Stimulated activated CD4-positive, alpha-beta T cell treated with anti-CD3 and anti-CD28 coated beads, TNF-alpha, amount 100 ng/mL, for 24 hours (primary cell): ENCODE measurements at places on chromosomes 12 and 14.

GRCh38 chr12:116693286-116694227, 44.3 kb downstream of the SPRING1 start:
- no peak for DNase-seq

GRCh38 chr12:55711786-55712553, 3.9 kb upstream of the BLOC1S1 start:
- DNase-seq: no peak

DNA sequence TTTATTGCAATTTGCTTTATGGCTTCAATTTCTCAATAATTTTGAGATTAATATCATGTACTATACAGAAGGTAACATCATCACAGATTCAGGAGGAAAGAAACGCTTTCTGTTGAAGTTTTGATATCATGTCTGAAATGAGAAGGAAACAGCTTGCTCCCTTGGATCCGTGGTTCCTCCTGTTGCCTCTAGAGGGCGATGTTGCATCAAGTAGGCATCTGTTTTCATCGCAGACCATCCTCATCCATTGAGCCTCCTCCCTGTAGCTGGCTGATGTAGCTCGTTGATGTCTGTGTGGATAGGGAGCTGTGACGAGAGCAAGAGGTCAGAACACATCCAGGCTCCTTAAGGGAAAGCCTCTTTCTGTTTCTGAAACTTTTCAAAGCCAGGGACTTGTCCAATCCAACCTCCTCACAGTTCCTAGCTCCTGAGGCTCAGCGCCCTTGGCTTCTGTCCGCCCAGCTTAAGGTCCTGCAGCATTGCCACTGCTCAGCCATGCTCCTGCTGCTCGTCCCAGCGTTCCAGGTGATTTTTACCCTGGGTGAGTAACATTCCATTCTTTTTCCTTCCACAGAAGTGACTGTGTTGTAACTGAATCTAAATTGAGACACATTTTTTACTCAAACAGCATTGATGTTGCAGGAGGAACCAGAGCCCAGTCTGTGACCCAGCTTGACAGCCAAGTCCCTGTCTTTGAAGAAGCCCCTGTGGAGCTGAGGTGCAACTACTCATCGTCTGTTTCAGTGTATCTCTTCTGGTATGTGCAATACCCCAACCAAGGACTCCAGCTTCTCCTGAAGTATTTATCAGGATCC, 304.8 kb upstream of the OR4E1 start:
- peak; percentile 28 for DNase-seq

GRCh38 chr12:19527866-19528265, 88.6 kb downstream of the AEBP2 start:
- DNase-seq: no peak

- DNase-seq: no peak
Measured at GRCh38 chr12:38350342-38351174, 34.0 kb downstream of the ALG10B start.

DNA sequence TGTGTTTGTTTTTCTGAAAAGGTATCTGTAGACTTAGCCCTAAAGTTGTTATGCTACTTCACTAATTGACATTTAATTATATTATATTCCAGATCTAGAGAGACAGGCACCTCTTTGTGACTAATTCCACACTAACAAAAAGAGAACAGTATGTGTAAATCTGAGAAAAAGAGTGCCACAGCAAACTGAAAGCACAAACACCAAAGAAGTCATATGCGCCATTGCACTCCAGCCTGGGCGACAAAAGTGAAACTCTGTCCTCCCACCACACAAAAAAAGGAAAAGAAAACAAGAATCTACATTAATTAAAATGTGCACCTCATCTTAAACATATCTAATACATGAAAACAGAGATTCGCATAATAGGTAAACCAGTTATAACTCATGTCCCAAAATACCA, 4.4 kb upstream of the CSRNP2 start:
- no peak for DNase-seq

DNA sequence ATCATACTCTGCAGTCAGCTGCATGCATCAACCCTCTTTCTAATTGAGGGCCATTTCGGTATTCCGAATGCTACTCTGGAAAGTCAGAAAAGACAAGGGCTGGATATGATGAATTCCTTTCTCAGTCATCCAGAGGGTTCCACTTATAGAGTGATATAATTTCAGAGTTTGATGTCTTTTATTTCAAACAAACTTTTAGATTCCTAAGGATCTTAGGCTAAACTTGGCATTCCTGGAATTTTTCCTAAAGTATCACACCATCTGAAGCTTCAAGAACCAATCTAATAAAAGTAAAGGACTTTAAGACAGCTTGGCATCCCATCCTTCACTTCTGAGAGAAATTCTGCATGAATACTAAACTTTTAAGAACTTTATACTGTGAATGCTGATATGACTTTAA, 69.3 kb upstream of the KCNJ8 start:
- DNase-seq: no peak

DNA sequence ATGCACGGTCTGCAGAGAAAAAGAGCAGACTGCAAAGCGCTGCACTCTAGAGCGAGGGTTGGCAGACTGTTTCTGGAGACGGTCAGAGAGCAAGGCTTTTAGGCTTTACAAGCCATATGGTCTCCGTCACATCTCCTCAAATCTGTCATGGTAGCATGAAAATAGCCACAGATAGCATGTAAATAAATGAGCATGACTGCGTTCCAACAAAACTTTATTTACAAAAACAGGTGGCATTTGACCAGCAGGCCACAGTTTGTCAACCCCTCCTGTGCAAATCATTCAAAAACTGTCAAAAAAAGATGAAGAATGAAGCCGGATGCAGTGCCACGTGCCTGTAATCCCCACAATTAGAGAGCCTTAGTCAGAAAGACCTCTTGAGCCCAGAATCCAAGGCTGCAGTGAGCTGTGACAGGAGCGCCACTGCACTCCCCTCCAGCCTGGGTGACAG, 18.9 kb downstream of the SYNE3 start:
- DNase-seq: no peak

DNA sequence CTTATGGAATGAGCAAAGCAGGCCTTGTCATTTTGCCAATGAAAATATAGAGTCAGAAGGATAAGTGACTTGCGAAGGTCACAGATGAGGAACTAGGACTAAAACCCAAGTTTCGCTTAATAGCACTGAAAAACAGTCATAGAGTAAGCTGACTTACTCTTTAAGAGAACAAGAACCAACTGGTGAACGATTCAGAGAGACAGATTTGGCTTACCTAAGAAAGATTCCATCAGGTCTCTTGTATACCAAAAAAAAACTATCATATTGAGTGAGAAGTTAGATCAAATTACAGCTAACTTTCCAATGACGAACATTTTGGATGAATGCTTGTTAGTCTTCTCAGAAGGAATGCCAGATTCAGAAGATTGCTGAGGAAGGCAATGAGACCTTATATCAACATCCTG, 74.2 kb downstream of the ZFC3H1 start:
- no peak for DNase-seq

DNA sequence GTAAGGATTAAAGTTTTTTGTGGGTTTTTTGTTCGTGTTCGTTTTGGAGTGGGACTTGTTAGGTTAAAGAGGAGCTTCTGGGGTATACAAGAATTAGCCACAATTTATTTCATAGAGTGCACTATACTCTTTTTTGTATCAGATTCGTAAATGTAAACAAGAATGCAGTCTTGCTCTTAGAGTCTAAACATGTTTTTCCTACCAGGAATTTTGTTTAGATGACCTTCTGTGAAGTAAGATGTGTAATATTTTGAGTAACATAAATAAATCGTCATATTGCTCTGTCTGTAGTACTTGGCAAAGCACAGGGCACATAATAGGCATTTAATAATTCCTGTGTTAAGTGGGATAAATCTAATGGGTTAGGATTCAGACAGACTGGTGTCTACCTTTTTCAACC, 9.6 kb downstream of the CNOT2 start:
- DNase-seq: no peak

DNA sequence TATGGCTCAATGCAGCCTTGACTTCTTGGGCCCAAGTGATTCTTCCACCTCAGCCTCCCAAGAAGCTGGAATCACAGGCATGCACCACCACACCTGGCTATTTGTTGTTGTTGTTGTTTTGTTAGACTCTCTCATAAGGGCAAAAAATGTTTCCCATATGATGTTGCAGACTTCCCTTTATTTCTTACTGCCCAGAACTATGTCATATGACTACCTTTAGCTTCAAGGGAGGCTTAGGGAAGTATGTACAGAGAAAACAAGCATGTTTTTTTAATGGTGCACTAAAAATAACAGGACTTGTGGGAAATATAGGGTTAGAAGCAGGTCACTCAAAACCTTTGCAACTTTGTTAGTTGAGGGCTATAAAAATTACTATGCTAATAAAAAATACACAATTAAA, 4.3 kb upstream of the GPR19 start:
- DNase-seq: no peak

GRCh38 chr14:72555609-72556000, 338.3 kb downstream of the DPF3 start:
- no peak for DNase-seq

DNA sequence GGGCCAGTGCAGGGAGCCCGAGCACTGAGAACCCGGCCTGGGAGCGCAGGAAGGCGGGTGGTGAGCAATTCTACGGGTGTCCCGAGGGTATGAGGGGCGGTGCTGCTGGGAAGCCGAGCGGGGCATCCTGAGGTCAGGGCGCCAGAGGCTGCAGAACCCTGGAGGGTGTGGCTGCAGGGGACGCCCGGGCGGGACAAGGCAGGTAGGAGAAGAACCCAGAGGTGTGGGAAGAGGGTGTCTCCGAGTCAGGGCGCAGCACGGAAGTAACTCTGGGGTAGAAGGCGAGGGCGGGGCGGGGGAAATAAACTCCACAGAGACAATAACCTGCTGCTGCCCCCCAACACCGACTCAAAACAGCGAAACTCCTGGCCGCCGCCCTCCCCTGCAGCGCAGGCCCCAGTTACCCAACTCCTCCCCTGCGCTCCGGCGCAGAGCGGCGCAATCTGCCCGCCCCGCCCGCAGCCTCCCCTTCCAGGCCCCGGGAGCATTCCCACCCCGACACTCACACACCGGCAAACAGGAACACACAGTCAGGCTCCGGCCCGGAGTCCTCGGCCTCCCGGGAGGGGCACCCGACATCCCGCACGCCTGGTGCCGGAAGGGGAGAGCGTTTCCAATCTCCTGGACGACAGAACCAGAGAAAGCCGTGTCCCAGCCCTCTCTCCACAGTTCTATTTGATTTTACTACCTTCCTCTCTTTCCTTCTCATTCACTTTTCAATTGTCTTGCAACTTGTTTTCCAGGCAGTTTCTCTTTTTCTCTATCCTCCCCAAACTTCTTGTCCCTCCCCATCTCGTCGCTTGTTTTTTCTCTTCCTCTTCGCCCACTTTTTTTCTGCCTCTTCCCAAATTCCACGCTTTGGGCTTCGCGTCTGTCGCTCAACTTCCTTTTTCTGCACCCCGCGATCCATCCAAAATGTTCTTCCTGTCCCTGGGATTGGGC, 2.4 kb downstream of the HRK start:
- no peak for DNase-seq

DNA sequence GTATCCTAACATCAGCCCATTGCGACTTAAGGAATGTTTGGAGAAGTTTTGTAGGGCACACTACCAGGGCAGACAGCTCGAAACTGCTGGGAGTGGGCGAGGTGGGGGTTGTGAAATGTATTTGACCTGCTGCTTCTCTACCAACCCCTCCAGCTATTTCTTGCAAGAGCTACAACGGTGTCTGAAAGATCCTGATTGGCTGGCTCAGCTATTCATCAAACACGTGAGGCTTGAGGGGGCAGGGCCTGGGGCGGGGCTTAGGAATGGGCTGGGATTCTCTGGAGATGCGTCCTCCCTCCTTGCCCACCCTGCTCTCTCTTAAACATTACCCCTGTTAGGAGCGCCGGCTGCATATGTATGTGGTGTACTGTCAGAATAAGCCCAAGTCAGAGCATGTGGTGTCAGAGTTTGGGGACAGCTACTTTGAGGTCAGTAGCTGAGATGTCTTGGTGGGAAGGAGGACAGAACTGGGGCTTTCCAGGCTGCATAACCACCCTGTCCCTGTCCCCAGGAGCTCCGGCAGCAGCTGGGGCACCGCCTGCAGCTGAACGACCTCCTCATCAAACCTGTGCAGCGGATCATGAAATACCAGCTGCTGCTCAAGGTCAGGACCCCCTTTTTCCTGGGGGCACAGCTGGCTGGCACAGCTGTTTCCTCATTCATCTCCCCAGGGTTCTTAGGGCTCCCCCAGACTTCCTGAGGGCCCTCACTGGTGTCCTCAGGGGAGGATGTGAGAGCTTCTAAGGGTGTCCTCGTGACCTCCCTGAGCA, 3.1 kb downstream of the ARHGEF25 start:
- no peak for DNase-seq

DNA sequence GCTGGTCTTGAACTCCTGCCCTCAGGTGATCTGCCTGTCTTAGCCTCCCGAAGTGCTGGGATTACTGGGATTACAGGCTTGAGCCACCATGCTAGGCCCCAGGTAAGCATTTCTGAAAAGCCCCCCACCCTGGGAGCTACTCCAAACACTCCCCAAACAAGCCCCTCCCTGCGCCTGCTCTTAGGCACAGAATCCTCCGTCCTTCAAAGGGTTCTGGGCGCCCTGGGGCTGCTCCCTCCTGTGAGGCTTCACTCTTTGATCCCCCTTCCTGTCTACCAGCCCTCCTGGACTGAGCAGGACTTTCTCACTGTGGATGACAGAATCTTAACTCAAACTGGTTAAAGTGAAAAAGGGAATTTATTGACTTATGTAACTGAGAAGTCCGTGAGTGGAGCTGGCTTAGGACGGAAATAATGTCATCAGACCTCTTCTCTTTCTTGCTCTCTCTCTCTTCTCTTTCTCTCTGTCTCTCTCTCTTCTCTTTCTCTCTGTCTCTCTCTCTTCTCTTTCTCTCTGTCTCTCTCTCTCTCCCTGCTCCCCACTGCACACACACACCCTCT, 66.9 kb upstream of the CLMN start:
- DNase-seq: no peak

- no peak for DNase-seq
Measured at GRCh38 chr12:6327229-6328041, 14.4 kb downstream of the TNFRSF1A start.

DNA sequence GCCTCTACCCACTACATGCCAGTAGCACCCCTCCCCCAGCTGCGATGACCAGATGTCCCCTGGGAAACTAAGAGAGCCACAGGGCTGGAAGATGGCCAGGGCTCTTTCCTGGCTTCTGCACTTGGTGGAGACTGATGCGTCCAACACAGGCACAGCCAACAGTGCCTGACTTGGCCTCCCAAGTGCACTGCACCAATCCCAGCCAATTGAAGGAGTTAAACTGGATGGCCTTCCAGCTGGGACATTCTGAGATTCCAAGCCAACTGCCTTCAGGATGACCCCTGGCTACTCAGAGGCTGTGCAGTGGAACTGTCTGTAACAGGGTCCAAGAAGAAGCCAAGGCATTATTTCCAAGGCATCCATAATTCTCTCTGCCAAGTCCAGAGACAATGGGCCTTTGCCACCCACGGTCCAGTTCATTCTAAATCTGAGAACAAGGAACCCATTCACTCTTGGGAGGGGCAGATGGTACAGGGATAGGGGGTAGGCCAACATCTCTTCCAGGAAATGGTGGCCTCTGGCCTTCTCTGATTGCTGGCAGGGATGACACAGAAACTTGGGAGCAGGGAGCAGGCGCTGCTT, 35.2 kb downstream of the PRIMA1 start:
- no peak for DNase-seq

DNA sequence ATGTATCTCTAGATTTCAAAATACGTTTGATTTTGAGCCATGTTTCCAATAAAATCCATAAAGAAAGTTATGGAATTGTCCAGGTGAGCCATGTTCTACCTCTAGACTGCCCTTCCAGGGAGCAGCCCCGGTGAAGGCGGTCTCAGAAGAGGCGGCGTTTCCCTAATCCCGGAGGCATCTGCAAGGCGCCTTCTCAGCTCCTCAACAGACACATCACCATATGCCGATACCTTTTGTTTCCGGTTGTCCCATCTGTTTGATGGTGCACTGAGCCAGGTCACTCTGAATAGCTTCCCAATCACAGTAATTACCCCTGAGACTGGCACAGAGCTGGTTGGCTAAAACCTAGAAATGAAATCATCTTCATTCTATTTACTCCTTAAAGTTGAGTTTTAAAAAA, 305.5 kb upstream of the FKBP4 start:
- DNase-seq: no peak
